A549 (cell line): ENCODE measurements at places on chromosomes 4 and X.

DNA sequence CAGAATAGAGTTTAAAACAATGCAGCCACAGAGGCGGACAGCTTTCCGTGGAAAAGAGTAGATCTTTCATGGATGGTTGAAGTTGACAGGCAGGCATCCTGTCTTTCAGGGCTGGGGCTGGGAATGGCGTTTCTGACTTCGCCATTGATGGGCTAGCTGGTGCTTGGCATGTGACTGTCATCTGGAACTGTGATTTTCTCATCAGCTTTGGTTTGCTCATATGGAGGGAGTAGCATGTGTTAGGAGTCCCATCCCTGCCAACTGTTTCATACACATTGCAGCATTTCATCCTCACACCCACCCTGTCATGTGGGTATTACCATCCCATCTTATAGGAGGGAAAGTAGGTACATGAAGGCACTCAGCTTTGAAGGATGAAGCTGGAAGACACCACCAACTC lies 49.2 kb upstream of the STX18 start:
- DNase-seq = no peak

DNA sequence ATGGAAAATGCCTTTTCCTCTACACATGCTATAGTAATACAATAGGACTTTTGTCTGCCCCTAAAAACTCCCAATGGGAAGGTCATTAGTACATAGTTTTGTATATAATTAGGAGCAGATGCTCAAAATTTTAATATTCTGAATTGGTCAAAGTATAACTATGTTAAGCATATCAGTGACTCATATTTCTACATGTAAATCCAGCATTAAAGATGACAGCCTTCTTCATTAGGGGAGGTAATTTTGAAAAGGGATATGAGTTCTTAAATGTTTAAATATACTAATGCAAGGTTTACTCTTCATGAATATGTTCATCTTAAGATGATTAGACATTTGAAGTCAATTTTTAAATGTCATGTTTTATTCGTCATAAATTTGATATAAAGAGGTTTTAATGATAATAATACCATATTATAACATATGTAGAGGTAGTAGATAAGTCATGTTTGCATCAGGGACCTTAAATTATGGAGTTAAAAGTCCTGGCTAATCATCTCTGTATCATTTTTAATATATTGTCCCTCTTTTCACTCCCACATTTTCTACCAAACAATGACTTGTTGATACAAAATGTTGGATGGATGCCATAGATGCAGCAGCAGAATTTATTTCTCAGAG lies 218.8 kb downstream of the STPG2 start:
- DNase-seq = no peak

DNA sequence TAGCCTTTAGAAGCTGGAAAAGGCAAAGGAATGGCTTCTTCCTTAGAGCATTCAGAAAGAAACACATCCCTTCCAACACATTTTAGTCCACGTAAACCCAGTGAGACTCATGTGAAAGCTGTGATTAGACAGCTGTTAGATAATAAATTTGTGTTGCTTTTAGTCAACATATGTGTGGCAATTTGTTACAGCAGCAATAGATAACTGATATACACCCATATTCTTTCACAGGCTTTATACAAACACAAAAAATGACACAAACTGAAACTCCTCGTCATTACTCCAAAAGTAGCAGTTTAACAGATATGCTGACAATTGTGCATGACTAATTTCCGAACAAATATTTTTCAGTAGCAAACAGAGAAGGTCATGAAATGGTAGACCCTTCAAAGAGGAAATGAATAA lies 65.3 kb downstream of the ANTXR2 start:
- DNase-seq = no peak

DNA sequence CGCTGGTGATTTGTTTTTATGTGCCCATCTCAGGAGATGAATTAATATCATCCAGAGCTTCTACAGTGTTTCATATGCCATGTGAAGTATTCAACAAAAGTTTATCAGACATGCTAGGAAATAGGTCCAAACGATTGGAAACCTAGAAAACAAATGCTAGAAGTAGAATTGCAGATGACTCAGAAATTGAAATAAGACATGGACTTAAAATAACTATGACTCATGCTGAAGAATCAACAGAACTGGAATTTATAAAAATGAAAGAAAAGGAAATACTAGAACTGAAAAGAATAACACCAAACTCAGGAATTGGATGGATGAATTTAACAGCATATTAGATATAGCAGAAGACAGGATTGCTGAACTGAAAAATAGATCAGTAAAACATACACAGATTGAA lies 172.7 kb upstream of the GIMD1 start:
- DNase-seq = no peak

GRCh38 chrX:123271902-123272301 lies 87.8 kb downstream of the GRIA3 start:
- no peak for DNase-seq

DNA sequence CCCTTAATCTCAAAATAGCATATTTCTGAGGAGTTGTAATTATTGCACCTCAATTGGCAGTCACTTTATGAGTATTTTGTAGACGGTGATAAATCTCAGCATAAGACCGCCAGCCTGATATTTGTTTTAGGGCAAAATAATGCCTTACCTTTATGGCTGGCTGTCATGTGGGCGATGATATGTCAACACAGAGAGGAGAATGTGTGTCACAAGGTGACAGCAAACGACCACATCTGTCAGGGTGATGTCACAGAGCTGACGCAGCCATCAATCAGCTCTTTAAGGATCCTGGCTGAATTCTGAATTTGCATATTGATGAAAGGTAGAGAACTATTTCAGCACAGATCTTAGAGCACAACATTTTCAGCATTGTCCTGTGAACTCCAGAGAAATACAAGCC lies 209.7 kb downstream of the CEP135 start:
- no peak for DNase-seq

- DNase-seq = peak; percentile 8
Measured at GRCh38 chr4:10554694-10555093, 97.5 kb upstream of the ZNF518B start.

DNA sequence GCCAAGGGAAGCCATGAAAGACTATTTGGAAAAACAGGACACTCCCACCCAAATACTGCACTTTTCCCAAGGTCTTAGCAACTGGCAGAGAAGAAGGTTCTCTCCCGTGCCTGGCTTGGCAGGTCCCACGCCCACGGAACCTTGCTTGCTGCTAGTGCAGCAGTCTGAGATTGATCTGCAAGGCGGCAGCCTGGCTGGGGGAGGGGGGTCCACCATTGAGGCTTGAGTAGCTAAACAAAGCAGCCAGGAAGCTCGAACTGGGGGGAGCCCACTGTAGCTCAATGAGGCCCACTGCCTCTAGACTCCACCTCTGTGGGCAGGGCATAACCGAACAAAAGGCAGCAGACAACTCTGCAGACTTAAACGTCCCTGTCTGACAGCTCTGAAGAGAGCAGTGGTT lies 91.3 kb upstream of the TRPC5OS start:
- DNase-seq = no peak

GRCh38 chr4:145076469-145076855 lies 21.5 kb downstream of the ANAPC10 start:
- no peak for DNase-seq

- no peak for DNase-seq
Measured at GRCh38 chrX:109812236-109812635, 79.2 kb upstream of the ACSL4 start.
